AG09309 (cell line): ENCODE measurements at places on chromosomes 4 and X.

- DNase-seq = no peak
These were observed 12.2 kb downstream of the PAICS start for GRCh38 chr4:56448301-56448700.

GRCh38 chrX:131572372-131573014, 28.6 kb downstream of the OR13H1 start:
- DNase-seq = no peak

- DNase-seq = no peak
These were observed 214.7 kb downstream of the CBR4 start for GRCh38 chr4:168795346-168795745.

GRCh38 chrX:139642241-139642927, 65.6 kb downstream of the MCF2 start:
- DNase-seq = no peak

DNA sequence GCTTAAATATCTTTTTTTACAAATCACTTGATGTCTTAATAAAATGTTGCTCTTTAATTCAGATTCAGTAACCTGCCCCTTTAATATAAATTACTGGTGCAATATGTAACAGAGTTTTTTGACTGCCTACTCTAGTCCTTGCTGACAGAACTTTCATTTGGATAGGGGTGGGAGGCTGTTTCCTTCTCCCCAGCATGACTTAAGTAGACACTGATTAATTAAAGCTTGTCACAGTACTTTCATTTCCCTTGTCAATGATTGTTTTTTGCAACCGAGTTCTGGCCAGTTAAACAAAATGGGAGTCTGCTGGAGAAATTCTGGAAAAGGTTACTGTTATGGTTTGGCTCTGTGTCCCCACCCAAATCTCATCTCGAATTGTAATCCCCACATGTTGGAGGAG, 37.3 kb upstream of the BBS12 start:
- no peak for DNase-seq
